ENCODE measurements at places on chromosomes 1 and 21. TPM values are rescaled to one million over a fixed set of nuclear protein-coding genes. Genes with fewer than 3 reads are reported as not detected.

The OLIG2 gene
- total RNA-seq: not detected

The ACOT11 gene
- 2.1 TPM for total RNA-seq

The GBP6 gene
- total RNA-seq: not detected

The ORC1 gene
- total RNA-seq: 20.5 TPM

The RNF207 gene
- 8.9 TPM for total RNA-seq

The SLC1A7 gene
- not detected for total RNA-seq

The KRTAP21-2 gene
- not detected for total RNA-seq

The WNT3A gene
- total RNA-seq: not detected

The PCP4 gene
- total RNA-seq: not detected

All from A549 treated with Hydrocortisone at 1 μM for 4 hours (cell line).